BJ (cell line): ENCODE measurements at places on chromosomes 13 and 19.

DNA sequence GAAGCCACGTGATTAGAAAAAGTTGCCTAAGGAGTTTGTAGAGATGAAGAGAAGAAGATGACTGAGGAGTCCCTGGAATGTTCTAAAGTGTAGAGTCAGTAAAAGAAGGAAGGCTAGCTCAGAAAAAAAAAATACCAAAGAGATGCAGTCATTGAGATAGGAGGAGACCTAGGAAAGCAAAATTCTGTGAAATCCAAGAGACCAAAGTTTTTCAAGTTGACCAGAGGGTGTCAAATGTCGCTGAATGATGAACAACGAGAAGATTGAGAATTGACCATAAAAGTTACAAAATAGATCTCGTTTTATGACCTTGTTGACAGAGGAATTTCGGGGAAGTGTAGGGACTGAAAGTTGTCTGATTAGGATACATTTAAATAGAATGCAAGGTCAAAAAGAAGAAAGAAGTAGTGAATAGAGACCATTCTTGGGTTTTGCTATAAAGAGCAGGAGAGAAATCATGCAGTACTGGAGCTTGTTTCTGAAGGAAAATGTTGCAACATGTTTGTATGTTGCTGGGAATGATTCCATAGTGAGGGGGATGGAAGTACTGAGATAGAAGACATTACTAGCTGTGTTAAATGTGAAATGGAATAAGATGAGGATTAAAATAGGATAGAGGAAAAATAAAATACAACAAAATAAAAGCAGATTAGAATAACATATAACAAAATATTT, 30.2 kb upstream of the HTR2A start:
- peak; percentile 12 for DNase-seq

DNA sequence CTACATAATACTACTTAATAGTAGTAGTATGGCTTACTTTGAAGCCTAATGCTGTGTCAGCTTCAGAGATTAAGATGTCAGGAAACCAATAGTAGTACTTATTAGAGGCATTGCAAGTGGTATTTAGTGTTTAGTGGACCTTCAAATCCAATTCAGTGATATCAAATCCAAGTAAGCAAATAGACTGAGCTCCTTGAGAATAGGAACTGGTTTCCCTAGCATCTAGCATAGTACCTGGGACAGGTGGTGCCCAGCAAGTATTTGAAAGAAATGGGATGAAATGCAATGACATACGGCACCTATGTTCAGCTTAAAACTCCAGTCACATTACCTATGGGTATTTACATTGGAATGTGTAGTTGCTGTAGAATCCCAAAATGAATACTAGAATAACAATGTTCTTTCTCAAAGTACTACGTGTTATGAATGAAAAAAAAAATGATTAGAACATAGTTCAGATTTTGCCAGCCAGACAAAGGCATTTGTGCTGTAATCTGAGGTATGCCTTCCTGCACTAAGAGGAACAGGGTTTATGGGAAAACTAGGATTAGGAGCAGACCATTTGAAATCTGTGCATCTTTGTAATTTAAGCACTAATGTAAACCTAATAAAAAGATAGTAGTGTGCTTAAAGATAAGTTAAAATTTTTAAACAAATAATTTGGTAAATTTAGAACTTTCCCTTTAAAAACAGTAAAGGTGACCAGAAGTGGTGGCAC, 17.1 kb downstream of the LSM14A start:
- no peak for DNase-seq

DNA sequence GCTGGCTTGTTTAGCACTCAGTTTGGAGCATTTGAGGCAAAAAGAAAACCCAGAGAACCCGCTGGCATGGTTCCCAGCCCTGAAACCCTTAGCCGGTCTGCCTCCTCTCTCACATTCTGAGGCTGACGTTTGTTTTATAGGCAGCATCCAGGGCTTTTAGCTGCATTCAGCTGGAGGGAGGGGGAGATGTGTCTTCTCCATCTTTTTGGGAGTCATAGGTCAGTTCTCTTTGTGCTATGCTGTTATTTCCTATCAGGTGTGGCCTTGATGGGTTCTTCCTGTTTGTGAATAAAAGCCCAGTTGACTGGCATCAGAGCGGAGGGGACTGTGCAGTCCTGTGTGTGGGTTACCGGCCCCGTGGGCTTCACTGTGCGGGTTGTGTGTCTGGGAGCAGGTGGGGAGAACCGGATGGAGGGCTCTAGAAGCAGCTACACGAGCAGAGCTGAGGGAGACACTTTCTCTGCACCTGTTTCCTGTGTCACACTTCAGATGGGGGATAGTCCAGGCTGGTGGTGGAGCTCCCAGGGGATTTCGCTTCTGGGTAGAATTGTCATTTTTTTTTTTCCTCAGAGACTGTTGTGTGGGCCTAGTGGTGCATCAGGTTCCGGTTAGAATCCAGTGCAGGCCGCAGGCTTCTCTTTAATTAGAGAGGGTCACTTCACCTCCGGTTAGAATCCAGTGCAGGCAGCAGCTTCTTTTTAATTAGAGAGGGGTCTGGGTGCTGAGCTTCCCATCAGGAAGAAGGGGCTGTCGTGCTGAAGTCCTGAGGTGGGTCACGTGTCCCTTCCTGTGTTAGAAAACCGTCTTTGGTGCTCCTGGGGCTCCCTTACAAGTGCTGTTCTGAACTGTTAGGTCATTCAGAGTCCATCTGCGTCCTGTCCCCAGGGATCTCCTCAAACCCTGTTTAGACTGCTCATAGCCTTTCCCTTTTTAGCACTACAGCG, 69.6 kb downstream of the ARHGEF7 start:
- DNase-seq = no peak

DNA sequence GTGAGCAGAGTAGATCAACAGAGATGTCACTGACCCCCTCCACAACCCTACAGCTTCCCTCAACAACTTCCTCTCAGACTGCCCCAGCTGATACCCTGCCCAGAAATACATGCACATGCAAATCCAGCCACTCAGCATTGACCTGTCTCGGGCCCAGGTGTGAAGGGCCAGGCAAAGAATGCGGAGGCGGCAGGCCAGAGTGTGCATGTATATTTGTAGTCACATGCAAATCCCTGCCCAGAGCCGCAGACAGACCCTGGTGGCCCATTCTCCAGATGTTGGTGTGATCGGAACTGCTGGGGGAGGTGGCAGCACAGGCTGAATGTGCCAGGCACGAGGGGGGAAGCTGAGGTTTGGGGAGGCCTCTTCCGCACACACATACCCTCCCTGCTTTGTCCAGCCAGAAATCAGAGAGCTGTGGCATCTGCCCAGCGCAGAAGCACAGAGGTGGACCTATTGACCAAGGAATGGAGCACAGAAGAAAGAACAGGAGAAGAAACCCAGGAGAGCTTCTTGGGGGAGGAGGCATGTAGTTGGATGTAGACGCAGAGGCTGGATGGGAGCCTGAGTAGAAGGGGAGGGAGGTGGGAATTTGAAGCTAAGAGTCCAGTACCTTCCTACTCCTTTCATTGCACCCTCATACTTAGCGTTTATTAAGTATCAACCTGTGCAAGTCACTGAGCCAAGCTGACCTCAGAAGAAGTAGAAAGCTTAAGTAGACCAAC, 14.4 kb downstream of the MEF2B start:
- no peak for DNase-seq

DNA sequence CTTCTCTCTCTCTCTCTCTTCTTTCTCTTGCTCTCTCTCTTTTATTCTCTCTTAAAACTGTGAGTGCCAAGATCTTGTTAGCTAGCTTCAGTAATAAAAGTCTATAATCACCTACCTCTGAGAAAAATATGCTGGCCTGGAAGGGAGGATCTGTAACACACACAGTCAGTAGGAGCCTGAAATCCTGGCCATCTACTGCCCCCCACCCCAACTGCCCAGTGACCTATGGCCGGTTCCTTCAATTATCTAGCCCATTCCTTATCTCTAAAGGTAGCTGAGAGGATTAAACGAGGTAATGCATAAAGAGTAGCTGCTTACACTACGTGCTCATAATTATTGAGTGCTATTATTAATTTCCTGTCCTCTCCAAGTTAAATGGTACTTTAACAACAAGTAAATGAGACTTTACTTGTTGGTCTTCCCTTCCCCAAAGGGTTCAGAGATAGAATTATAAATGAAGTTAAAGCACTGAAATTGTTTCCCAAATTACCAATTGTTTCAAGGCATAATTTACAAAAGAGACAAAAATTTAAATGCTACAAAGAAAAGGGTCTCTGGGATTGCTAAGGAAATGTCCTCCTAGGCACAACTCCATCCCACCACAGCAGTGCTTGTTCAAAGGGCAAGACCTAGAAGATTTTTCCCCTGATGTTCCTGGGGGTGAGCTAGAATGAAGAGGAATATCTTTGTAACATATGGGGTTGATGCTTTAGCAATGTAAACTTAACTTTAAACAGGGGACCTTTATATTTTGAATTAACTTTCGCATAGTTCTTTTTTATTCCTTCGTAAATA, 1.8 kb downstream of the LCP1 start:
- DNase-seq = no peak

DNA sequence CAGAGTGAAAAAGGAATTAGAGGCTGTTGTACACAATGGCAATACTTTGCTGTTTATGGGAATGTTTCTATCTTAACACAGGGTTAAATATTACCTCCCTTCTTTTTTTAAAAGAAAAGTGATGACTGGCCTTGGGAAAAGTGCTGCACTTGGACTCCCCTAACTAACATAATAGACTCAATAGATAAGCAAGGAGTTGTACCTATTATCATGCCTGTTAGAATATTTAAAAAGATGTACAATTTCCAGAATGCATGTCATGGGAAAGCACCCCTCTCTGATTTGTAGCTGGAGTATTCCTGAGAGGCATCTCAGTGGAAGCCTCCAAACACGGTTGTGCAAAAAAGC, 79.3 kb upstream of the GPC6 start:
- DNase-seq = no peak

DNA sequence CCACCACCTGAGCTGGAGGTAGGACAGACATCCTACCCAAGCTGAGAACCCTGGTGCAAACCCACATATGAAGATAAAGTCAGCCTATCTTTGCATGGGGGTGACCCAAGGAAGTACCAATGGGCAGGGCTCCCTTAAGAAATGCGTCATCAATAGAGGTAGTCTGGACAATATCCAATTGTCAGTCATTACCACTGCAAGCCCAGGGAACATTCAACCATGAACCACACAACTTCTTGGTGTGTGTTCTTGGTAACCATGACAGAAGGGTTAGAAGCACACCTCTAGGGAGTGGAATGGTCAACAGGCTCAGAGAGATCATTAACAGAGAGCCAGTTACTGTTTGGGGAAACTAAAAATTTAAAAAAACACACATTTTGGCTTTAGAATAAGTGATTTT, 34.7 kb upstream of the DOCK9 start:
- DNase-seq = no peak

GRCh38 chr19:43782311-43782660, 1.5 kb upstream of the KCNN4 start:
- DNase-seq = no peak

DNA sequence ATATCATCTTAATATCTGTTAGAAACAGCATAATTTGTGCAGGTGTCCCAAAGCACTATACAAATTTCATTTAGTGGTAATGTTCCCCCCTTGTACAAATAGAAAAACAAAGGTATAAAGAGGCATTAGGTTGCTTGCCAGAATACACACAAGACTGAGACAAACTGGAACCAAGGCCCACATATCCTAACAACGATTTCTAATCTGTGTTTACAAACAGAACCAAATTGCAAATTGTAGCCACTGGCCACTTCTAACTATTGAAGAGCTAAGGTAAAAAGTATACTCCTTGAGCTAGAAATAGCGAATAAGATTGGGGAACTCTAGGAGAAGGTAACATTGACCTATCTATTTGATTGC, 526.1 kb downstream of the KLF12 start:
- DNase-seq = no peak

- no peak for DNase-seq
These were observed 800.7 kb upstream of the SLITRK5 start for GRCh38 chr13:86870444-86870843.

DNA sequence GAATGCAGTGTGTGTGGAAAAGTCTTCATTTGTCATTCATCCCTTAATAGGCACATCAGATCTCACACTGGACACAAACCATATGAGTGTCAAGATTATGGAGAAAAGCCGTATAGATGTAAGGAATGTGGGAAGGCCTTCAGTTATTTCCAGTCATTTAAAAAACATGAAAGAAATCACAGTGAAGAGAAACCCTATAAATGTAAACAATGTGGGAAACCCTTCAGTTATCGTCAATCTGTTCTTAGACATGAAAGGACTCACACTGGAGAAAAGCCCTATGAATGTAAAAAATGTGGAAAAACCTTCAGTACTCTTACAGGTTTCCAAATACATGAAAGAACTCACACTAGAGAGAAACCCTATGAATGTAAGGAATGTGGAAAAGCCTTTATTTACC, 45.3 kb downstream of the ZNF136 start:
- DNase-seq = no peak

- no peak for DNase-seq
These were observed 24.9 kb downstream of the NFILZ start for GRCh38 chr19:8655340-8655709.

GRCh38 chr13:73096638-73097037, 37.8 kb downstream of the KLF5 start:
- DNase-seq = no peak

GRCh38 chr13:50152224-50152623, 137.0 kb downstream of the KCNRG start:
- DNase-seq = no peak

GRCh38 chr13:95552208-95552538, 347 bp upstream of the CLDN10 start:
- DNase-seq = no peak
